ENCODE measurements at places on chromosomes 5 and 9.

GRCh38 chr5:150400316-150401075, 12.2 kb downstream of the CD74 start:
- no peak for DNase-seq

GRCh38 chr5:141855265-141856036, 22.8 kb downstream of the PCDH1 start:
- peak; percentile 81 for DNase-seq

DNA sequence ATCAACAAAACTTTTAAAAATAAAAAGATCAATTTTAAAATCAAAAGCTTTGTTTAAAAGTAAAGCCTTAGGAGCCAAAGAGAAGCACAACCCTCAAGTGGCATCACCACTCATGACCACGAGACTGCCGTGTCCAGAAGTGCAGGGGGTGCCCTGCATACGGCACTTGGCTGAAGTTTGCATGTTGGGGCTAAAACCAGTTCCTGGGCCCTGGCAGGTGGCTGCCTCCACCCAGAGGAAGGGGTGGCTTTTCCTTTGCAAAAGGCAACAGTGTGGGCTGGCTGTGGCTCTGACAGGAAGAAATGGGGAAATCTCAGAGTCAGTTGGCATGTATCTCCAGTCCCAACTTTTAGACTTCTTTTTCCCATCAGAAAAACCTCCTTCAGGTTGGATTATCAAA, 15.3 kb downstream of the TRMO start:
- DNase-seq, result no peak

- DNase-seq, result peak; percentile 56
Measured at GRCh38 chr5:82641331-82642003, 363.3 kb upstream of the RPS23 start.

- DNase-seq, result no peak
Measured at GRCh38 chr9:18798106-18798505, 234.9 kb downstream of the SAXO1 start.

DNA sequence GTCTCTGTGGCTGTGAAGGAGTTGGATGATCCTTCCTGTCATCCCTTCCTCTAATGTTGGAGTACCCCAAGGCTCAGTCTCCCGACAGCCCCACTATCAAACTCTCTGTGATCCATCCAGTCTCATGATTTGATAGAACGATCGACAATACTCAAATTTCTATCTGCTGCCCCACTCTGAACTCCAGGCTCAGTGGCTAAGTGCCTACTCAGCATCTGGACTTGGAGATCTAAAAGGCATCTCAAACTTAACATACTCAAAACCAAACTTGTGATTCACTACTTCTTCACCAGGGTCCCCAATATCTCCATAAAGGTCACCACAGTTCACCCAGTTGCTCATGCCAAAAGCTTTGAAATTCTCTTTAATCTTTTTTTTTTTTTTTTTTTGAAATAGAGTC, 15.1 kb upstream of the STRBP start:
- DNase-seq, result no peak

GRCh38 chr9:5575000-5575399, 53.9 kb upstream of the RIC1 start:
- DNase-seq, result no peak

DNA sequence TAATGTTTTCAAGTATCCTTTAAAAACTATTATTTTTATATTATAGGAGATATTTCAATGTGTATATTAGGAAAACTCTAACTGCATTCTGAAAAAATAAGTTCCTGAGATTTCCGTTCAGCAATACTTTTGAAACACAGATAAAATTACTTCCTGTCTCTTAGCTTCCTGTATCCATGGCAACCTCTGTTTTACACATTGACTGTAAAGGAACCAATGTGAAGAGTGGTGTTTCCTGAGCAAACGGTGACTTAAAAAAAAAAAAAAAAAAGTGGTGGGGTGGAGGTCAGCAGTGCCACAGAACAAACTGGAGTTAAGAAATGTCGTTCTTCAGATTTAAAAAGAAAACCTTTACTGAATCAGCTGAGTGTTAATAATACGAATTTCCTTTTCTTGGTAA, at the start of gene LRRC70:
Gene LRRC70, plus strand, starts transcription at position 280 of the 400 bp plus-strand sequence. CDS start 620 bp downstream, outside the sequence.
- DNase-seq, result no peak

DNA sequence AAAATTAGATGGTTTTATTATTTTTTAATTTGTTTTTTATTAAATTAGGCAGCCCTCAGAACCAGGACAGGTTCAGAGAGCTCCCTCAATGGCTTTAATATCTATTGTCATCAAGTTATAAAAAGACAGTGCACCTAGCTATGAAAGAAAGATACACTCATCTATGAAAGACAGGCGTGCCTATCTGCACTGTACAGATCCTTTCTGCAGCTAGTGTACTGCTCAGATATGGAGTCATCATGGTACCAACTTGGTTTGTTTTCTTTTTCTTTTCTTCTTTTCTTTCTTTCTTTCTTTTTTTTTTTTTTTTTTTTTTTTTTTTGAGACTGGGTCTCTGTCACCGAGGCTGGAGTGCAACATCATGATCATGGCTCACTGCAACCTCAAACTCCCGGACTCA, 54.8 kb upstream of the GPBP1 start:
- DNase-seq, result no peak

- no peak for DNase-seq
Measured at GRCh38 chr5:159161361-159162214, 47.8 kb downstream of the RNF145 start.

DNA sequence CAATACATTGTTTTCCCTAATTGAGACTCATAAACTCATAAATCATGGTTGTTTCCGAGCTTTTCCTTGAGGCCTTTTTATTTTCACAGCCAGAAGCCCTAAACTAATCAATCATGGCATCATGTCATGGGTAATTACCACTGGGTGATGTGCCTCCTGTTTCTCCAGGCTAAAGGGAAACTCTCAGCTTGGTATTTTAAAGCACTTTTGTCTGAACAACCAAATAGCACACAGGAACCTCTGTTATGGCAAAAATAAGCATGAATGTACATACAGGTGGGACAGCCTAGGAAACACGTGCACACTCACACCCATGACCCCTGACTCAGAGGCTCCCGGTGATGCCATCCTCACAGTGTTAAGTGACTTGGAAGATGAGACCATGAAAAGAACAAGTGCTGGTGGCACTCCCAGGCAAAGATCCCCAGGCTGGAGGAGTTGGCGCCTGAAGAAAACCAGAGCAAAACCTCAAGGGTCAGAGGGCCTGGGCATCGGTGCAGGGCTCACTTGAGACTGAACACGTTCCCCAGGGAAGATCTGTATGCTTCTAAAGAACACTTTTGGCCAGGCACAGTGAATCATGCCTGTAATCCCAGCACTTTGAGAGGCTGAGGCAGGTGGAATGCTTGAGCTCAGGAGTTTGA, 154.3 kb downstream of the ROR2 start:
- DNase-seq, result peak; percentile 83
